ENCODE measurements at places on chromosomes 5 and 9.

DNA sequence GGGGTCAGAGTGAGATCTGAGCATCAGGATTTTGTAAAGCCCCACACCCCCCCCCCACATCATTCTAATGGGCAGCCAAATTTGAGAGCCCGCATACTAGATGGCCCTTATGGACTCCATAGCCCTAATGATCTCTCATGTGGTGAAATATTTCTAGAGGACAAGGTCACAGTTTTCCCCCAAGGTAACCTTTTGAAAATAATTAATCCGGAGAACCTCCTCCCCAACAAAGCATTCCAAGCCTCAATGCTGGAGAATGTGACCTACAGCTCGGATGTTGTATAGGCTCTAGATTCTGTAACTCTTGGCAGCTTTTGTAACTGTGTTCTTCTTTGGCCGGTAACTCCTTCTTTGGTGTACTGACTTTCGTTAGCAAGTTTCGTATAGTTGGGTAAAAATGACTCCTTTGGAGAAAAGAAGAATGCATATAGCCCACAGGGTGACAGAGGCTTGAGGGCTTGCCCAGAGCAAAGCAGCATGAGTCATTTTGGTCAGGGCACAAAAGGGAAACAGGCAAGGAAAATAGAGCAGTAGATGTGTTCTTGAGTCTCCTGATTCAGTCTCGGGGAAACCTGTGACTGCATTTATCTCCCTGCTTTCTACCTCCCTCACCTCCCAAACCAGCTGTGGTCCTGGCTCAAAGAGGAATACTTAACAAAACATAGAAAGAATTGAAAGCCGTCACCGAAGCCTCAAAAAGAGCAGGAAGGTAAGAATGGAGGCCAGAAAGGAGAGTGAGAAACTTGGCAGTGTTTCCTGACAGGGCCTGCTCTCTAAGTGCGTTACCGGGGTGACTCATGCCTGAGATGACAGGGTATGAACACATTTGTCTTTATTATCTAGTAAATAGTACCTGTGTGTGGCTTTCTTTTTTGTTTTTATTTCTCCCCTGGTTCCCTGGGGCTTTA lies 6.6 kb upstream of the XPA start:
- DNase-seq: peak; percentile 64

- DNase-seq: no peak
Observed at GRCh38 chr5:127951791-127952190, 131.8 kb upstream of the SLC12A2 start.

- no peak for DNase-seq
Observed at GRCh38 chr5:150309886-150310239, 7.2 kb upstream of the ARSI start.

- DNase-seq: no peak
Observed at GRCh38 chr5:135824541-135825041, 9.9 kb upstream of the SLC25A48 start.

DNA sequence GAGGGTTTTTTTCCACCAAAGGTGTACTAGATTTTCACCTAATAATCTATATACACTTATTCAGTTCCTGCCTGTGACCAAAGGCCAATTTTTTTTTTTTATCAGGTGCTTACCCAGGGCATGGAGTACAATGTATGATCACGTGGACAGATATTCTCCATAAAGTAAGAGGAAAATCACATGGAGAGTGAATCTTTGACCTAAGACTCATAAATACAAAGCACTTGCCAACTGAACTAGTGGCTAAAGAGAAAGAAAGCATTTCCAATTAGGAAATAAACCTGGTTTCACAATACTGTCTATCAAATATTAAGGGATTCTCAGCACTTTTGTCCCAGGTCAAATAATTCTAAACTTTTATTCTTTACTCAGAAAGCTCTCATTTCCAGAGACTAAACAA lies 33.0 kb upstream of the CEP120 start:
- DNase-seq: no peak

GRCh38 chr9:120532891-120533290 lies 47.1 kb downstream of the CDK5RAP2 start:
- DNase-seq: no peak

GRCh38 chr5:29992248-29992647 lies 1201.2 kb upstream of the CDH6 start:
- DNase-seq: no peak

GRCh38 chr5:147658293-147658932 lies 124.1 kb downstream of the JAKMIP2 start:
- no peak for DNase-seq

DNA sequence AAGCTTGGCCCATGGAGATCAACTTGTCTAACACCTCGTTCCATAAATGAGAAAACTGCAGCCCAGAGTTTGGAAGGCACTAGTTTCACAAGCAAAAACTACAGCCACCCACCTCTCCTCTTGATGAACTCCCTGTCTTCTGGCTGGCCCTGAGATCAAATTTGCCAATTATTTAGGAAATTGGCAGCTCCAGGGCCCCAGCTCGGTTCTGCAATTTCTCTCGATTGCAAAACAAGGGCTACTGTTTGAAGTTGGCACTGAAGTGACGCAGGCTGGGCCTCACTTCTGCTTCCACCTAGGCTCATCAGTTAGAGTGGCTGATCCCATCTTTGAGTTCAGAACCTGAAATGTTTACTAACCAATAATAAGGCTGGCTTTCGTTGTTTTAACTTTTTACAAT lies 3.7 kb upstream of the GPX3 start:
- DNase-seq: no peak

DNA sequence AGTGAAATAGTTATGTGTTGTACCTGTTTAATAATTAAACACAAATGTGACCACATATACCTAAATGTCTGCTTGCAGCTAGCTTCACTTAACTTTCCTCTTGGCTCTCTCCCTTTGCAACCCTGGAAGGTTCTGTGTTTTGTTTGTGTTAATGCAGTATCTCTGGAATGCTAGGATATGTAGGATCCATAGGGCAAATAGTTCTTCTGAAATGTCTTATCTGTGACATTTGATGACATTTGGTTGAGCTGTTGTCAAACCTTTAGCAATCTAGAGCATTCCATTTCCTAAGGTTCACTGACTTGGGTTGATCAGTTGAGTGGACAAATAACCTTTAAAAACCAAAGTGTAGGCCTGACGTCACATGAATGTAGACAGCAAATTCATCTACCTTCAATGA lies 21.8 kb downstream of the CTNNA1 start:
- no peak for DNase-seq

DNA sequence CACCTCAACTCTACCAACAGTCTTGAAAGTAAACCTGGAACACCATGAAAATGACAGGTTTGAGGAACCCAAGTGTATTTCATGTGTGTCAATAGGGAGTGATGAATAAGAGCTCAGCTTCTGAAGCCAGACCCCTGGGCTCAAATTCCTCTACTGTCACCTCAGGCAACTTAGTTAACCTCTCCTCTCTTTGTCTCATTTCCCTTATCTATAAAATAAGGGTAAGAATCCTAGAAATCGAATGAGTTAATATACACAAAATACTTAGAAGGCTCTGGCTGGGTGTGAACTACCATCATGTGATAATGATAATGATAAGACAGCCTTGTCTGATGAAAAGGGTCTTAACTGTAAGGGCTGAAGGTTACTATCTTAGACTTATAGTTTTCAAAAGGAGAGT lies 66.3 kb downstream of the PIP5K1B start:
- no peak for DNase-seq

GRCh38 chr5:32740651-32741050 lies 29.5 kb downstream of the NPR3 start:
- no peak for DNase-seq

DNA sequence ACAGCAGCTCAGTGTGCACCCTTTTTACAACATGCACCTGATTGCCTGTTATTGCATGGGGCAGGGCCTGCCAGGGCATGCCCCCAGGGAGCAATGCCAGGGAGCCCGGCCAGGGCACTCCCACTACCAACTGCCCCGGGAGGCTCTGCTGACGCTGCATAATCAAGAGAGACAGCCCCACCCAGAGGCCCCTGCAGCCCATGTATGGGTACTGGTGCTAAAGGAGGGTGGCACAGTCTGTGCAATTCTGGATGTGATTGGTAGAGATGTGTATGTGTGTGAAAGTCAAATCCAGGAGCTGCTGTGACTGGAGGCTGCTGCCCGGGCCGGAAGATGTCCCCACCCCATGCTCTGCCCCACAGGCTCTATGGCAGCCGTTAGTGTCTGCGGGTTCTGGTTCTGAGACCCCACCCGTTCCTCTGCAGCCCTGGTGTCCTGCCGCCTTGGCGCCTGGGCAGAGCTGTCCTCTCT lies 3.9 kb upstream of the NEURL1B start:
- no peak for DNase-seq

- no peak for DNase-seq
Observed at GRCh38 chr5:43663916-43664315, 60.9 kb downstream of the NNT start.

DNA sequence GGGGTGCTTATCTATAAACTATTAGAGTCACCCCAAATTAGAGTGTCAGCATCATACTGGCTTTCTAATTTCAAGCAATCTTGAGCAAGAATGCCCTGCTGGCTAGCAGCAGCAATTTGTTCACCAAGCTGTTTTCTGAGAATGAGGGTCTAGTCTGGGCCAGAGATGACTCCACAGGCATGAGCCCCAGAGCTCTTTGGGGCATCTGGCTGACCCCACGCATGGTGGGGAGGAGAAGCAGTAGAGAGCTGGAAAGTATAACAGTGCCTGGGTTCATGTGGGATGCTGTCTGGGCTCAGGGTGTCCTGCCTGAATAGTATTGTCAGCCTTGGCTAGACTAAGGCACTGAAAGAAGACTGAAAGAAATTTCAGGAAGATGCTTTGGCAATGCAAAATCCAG lies 64.9 kb downstream of the C6 start:
- no peak for DNase-seq

DNA sequence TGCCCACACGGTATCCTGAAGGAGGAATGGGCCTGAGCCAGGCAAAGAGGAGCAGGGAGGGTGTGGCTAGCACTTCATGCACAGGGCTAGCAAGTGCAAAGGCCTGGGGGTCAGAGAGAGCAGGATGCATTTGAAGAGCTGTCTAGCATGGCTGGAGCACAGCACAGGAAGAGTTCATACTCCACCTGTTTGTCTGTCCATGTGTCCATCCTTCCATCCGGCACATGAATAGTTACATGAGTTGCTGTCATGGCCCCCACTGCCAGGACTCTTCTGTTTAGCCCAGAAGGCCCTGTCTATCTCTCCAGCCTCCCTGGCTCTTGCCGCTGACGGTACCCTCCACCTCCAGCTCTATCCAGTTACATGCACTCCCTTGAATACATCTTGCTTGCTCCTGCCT lies 17.1 kb downstream of the RGS3 start:
- DNase-seq: no peak

DNA sequence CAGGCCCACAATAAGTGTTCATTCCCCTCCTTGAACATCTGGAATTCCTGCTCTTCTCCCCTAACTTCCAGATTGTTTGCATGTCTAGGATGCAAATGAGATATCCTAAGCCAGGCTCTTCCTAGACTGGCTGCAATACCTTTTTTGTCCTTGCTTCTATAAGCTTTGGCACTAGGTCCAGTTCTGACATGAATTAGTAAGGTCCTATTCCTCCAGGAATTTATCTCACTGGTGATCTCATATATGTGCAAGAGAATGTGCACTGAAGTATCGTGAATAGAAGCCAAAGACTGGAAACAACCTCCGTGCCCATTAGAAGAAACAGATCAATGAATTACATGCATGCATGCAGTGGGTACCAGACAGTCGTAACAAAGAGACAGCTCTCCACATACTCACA lies 25.2 kb downstream of the DUSP1 start:
- DNase-seq: no peak

DNA sequence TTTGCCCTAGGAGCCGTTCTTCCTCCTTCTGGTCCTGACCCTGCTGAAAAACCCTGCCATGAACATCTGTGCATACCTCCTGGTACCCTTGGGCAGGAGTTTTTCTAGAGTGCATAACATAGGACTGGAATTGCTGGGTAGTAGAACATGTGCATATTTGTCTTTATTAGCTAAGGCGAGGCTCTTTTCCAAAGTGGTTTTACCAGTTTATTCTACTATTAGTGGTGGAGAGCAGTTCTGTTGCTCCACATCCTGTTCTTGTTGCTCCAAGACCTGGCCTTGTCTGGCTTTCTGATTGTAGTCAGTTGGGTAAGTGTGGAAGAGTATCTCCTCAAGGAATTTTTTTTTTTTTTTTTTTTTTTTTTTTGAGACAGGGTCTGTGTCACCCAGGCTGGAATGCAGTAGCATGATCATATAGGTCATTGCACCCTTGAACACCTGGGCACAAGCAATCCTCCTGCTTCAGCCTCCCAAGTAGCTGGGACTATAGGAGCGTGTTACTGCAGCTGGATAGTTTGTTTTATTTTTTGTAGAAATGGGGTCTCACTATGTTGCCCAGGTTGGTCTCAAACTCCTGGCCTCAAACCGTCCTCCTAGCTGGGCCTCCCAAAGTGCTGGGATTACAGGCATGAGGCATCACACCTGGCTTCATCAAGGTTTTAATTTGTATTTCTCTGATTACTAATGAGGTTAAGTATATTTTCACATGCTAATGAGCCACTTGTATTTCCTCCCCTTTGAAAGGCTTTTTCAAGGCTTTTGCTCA lies 85.2 kb downstream of the SPRY4 start:
- DNase-seq: no peak

GRCh38 chr9:136901516-136902258 lies 15.4 kb downstream of the TRAF2 start:
- peak; percentile 81 for DNase-seq

DNA sequence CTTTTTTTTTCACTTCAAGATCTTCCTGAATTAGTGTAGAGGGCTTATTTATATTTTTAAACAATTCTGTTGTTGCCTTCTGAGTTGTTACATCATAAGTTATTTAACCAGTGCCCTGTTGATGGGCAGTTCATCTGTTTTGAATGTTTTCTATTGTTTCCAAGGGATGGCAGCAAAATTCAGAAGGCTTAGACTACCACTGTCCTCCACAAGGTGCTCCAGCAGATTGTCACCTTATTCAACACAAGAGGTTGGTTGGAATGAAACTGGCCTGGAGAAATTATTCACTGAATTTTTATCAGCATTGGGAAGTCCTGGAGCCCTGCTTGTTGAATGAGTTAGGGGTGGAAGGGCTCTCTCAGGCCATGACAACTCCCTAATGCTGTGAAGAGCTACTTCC lies 1.3 kb upstream of the KLHL9 start:
- DNase-seq: peak; percentile 0

All from SW 1271 (cell line).